Stimulated activated CD8-positive, alpha-beta memory T cell treated with anti-CD3 and anti-CD28 coated beads, Interleukin-4, amount 100 ng/mL, for 4 hours (primary cell): ENCODE measurements at places on chromosomes 16 and 17.

DNA sequence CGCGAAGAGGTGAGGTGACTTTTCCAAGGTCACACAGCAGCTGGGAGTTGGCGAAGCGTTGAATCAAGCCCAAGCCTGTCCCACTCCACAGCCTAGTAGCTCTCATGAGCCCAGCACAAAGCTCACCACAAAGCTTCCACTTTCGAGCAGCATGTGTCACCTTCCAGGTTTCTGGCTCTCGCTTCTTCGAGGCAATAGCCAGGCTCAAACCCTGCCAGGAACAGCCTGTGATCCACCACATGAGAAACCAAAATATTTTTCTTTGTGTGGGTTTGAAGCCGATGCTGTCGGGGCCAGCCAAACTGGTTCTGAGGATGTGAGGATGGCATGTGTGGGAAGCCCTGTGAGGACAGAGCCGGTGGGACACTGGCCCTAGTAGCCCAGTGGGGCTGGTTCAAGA is 68.1 kb downstream of the COG7 start:
- no peak for DNase-seq

DNA sequence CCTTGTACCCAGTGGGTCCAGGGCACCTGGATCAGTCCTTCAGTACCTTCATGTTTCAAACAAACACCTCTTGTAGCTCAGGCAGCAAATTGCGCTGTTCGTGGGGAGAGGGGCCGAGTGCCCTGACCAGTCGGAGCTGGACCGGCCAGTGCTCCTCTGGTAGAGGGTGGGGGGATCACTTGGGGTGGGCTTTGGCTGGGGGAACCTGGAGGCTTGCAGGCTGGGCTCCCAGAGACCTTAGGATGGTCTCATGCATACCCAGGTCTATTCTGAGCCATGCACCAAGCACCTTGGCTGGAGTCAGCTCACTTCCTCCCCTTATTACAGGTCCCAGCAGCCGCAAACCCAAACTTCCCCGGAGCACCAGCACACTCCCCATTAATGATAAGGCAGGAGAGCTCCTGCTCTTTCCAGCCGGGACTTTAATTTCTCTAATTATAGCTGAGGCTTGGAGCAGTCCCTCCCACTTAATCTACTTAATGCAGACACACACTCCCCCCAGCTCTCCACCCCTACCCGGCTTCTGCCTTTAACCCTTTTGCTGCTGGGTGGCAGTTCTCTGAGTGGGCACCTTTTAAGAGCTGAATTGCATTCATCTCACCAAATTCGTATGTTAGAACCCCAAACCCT is 26.3 kb upstream of the MGAT5B start:
- no peak for DNase-seq

GRCh38 chr16:49756775-49757558 is 98.9 kb downstream of the ZNF423 start:
- DNase-seq: no peak

DNA sequence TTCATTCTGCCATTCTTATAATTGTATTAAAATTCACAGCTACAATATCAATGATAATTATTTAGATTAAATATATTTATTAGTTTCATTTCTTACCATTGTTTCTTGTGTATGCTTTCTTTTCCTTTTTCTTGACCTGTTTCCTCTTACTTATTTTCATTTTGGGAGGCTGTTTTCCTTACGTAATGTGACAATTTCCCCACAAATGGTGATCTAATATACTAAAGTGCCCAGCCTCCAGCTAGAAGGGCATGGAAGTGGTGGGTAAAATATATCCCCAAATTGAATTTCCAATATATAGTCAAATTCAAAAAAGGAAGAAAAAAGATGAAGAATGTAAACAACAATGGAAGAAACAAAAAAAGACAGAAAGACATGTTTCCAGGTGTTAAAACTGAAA is 1.5 kb upstream of the ABCA6 start:
- DNase-seq: no peak

GRCh38 chr16:72171236-72171635 is 719 bp downstream of the PMFBP1 start:
- DNase-seq: no peak

DNA sequence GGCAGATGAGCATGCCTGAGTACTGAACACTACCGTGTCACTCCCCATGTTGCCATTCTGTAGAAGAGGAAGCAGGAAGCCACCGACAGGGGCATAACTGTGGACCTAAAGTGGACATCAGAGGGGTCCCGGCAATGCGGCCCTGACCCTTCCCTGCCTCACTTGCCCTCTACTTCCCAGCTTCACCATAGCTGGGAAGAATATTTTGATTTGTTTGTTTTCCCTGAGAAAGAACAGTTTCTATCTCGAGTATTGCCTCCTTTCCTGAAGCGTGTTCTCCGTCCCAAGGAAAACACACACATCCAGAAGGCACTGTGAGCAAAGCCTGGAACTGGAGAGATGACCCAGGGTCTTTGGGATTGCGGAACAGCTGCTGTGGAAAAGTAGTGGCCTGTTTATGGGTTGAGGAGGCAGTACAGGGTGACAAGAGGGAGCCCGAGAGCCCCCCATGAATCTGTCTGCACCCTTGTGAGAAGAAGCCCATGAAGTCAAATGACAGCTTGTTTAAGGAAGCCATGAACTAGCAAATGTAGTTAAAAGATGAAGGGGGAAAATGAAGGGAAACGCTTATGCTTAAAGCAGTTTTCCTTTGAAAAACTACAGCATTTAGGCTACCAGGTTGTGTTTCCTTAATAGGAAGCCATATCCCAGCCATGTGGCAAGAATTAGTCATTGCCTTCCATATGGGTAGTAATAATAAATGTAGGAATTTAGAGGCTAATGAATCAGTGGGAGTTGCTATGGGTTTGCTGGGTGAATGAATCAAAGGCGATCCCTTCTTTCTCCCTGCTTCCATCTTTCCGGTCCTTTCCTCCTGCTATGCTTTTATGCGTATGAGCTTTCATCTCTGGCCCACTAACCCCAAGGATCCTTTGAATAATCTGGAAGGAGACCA is 90.0 kb upstream of the TBX2 start:
- DNase-seq: no peak

DNA sequence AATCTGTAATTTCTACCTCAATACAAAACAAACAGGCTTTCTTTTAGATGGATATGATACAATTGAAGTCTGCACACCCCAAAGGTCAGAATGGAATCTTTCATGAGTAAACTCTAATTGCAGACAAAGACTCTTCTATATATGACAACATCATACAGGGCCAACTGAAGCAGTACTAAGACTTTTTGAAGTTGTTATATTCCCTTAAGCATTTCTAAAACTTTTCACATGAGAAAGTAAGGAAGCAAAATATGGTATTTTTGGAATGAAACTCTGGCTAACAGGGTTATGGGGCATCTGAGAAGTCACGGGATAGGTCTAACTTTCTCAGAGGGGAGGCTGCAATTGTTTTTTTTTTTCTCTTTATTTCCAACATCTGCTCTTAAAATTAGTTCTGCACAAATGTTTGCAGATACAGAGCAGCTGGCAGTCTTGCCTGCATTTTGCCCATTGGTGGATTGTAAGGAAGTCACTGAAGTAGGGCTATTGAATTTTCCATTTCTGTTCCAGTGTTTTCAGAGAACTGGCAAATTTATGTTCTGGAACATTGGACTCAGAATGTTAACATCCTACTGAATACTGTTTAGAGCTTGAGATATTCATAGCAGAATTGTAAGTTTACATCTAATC is 59.1 kb downstream of the SSH2 start:
- DNase-seq: no peak

GRCh38 chr16:74487634-74488495 is 66.6 kb upstream of the CLEC18B start:
- no peak for DNase-seq

DNA sequence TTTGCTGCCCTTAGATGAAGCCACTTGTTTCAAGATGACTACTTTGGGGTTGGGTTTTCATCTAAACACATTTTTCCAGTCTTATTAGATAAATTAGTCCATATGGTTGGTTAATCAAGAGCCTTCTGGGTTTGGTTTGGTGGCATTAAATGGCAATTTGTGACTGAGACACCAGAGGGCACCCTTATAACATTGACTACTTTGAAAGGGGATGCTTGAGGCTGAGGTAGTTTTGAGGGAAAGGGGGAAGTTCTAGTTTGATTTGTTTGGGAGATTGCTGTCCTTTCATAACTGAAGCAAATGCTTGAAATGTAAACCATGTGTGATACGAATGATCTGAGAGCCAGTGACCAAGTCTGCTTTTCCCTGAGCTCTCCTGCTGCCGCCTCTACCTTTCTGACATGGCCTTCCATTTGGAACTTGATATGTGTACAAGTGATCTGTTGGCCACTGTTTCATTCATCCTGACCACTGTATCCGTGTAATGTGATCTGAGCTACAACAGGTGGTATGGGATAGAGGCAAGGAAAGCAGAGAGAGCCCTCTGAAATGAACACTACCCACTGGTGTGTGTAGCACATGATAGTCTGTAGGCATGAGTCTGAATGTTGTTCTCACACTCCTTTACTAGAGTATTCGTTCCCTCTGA is 5.8 kb upstream of the RARA start:
- DNase-seq: no peak

DNA sequence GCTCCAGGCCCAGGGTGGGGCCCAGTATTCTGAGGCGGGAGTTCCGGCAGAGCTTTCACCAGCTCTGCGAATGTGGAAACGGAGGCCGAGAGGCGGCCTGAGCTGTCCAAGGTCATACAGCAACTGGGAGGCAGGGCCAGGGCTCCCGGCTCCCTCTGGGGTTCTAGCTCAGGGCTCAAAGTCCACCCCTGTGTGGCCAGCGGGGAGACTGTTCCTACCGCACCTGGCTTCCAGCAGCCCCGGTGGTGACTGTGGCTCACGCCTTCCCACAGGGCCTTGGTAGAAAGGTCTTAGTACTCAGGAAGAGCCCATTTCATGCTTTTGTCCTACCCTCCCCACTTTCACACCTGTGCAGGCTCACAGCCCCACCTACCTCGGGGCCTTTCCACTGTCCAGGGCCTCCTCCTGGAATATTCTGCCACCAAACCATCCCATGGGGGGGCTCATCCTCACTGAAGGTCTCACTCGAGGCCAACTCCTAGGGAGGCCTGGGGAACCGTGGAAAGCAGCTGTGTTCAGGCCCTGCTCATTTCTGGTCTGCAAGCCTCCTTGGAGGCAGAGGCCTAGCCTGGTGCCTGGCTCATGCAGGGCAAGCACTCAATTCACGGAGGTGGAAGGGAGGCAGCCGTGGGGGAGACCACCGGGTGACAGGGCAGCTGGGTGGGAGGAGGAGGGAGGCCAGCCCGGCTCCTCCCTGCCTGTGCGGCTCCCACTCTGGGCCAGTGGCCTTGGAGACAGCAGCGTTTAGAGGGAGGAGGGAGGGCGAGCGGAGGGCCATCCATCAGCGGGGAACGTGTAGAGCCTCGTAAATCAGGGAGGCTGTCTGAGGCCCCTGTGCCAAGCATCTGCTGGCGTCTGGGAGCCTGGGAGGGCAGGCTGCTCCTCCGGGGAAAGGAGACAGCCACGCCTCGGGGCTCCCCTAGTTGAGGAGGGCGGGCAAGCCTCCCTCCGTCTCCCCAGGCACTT is 12.7 kb upstream of the DOC2B start:
- DNase-seq: no peak

- no peak for DNase-seq
Observed at GRCh38 chr17:19391432-19391831, 4.4 kb upstream of the MFAP4 start.

DNA sequence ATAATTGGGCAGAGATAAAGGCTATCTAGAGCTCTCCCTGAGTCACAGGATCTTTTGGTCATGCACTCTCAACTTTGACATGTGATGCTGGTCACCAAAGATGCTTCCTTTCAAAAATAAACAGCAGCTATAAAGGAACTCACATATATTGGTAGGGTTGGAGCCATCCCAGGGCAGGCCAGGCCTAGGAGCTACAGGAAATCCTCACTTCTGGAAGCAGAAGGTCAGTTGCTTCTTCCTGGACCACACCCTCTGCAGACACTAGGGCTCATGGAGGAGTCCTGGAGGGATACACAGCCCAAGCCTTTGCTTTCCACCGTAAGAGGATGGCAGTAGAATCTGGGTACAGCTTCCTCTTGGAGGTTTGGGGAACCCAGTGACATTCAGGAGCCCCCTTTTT is 24.6 kb downstream of the SOST start:
- DNase-seq: no peak

GRCh38 chr17:63503341-63503705 is 19.8 kb upstream of the KCNH6 start:
- no peak for DNase-seq
